Kidney glomerular epithelial cell (primary cell): ENCODE measurements at places on chromosomes 2 and 18.

DNA sequence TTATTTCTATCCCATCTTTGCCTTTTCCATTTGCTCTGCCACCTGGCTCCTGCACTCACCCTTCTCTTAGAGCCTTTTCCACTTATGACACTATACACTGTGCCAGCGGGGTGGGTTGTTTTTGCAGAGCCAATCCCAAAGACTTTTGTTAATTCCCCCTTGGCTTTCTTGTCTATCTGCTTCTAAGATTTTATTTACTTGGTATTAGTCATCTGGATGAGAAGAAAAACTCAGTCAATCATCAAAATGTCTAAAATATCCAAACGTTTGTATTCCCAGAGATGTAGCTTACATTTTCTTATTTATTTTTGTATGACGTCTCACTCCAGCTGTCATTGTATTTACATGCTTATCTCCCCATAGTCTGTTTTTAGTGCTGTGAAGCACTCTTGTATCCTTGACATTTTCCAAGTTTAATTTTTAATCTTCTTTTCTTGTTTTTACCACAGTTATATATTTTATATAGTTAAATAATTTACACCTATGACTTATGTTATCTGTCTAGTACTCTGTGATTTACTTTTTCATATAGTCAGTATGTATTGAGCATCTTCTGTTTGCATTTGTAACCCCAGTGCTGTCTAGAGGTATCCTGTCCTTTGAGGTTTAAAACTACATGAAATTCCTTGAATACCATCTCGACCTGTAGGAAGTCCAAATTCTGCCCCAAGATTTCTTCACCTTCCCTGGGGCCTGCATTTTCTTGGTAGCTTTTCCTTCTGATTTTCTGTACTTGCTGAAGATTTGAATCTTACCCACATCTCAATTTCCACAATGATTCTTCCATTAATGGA, 55.1 kb downstream of the COL4A3 start:
- no peak for DNase-seq

DNA sequence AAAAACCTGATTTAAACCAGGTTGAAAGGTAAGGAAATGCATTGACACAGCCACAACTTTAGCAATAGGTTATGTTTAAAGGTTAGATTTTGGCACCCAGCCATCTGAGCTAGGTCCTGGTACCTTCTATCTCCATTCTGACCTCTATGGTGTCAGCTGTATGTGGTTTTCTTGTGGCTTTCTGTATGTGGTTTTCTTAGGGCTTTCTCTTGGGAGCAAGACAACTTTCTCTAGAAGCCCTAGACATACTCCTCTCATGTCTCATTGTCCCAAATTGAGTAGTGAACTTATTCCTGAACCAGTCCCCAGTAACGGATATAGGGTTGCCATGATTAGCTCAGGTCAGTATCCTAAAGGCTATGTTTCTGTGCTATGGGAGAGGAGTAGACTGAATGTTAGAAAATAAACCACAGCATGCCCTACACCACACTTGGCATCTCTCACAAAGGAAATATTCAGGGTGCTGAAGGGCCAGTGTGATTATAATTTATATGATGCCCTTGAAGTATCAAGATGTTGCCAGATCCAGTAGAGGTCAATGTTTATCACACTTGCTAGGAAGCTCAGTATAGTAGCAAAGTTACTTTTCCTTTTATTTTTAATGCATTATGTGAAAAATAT, 176.1 kb downstream of the CAPN13 start:
- DNase-seq = no peak

GRCh38 chr2:231932711-231932970, 6.4 kb upstream of the NPPC start:
- DNase-seq = no peak

- DNase-seq = no peak
Observed at GRCh38 chr2:134482131-134482723, 228.4 kb downstream of the MGAT5 start.

DNA sequence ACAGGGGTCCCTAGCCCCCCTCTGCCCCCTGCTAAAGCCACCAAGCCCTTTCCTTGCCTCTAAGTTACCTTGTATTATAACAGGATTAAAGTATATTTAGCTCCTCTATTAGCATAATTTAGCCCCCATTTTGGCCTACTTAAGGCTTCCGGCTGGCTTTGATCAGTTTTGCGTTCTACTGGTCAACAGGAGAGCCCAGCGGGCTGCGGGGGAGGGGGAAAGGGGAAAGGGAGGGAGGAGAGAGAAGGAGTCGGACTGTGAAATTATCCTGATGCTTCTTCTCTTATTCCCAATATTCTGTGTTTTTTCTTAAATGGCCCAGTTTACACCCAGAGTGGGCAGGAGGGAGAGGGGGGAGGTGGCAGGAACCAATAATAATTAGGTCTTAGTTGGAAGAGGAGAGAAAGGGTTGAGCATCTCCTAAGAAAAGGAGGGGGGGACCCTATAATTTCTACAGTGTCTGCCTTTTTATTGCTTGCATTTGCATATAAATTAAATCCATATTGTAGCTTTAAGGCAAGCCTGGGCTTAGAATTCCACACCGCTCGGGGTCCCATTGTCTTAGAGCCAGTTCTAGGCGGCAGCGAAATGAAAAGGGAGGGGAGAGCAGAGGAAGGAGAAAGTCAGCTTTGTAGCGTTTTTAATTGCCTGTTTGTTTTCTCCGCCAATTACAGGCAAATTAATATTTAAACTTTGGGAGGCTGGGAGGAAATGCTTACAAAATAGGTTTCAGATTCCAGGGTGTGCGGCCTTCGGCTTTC, 39.6 kb downstream of the EN1 start:
- DNase-seq = no peak

DNA sequence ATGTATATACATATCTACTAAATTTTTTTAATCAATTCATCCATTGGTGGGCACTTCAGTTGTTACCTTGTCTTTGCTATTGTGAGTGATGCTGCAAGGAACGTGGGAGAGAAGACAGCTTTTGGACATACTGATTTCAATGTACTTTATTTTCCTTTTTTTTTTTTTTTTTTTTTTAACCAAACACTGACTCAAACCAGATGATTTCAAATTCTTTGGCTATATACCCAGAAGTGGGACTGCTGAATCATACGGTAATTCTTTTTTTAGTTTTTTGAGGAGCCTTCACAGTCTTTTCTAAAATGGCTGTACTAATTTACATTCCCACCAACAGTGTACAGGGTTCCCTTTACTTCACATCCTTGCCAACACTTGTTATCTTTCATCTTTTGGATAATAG, 204.7 kb downstream of the INSIG2 start:
- no peak for DNase-seq

GRCh38 chr2:170152421-170152820, 25.5 kb upstream of the MYO3B start:
- DNase-seq = no peak

DNA sequence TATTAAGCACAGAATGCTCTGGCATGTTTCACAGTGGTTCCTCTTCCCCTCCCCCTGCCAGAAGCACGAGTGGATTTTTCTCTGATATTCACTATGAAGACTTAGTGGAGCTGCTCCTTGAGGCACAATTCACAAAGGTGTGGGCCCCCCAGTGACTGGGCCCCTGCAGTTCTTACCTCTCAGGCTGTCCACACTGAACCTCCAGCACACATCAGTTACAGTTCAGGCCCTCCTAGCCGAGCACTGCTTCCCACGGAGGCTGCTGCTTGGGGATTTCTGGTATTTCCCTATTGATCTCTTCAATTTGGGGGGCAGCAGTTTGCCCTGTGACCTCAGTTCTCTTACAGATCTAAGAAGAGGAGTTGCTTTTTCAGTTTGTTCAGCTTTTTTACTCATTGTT, 236.1 kb downstream of the SH3RF3 start:
- no peak for DNase-seq

DNA sequence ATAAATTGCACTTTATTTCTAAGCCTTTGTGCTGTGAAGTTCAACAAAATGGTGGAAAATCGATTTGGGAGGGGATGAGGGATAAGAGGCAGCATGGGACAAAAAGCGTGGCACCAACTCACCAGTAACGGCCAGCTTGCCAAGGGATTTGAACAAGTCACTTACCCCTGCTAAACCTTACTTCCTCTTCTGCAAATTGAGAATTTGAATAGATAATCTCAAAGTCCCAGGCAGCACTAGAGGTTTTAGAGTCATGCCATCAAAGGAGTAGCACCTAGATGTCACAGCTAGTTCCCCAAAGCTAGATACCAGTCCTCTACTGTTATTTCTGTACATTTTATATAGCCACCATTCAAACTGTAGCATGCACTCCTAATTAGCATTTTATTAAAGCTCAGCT, 83.7 kb upstream of the VRK2 start:
- DNase-seq = no peak

GRCh38 chr2:19312949-19313348, 45.5 kb downstream of the OSR1 start:
- DNase-seq = no peak

DNA sequence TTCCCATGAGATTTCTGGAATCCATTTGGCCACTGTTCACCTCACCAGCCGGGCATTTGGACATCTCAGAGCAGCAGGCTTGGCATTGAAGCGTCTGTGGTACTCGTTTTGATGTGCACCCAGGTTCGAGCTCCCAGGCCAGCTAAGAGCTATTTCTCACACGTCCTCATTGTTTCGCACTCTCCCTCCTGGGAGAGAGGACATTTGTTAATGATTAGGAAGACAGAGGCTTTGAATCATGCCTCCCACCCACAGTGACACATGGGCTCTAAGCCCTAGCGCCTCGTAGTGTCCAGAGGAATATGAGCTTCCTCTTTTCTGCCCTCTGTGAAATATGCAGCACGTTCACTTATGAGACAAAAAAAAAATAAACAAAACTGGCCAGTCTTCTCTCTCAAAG, 361.8 kb downstream of the RND3 start:
- peak; percentile 94 for DNase-seq

- DNase-seq = no peak
Observed at GRCh38 chr2:46010223-46010924, 286.8 kb upstream of the EPAS1 start.
